ENCODE measurements at places on chromosomes 16 and 17.

DNA sequence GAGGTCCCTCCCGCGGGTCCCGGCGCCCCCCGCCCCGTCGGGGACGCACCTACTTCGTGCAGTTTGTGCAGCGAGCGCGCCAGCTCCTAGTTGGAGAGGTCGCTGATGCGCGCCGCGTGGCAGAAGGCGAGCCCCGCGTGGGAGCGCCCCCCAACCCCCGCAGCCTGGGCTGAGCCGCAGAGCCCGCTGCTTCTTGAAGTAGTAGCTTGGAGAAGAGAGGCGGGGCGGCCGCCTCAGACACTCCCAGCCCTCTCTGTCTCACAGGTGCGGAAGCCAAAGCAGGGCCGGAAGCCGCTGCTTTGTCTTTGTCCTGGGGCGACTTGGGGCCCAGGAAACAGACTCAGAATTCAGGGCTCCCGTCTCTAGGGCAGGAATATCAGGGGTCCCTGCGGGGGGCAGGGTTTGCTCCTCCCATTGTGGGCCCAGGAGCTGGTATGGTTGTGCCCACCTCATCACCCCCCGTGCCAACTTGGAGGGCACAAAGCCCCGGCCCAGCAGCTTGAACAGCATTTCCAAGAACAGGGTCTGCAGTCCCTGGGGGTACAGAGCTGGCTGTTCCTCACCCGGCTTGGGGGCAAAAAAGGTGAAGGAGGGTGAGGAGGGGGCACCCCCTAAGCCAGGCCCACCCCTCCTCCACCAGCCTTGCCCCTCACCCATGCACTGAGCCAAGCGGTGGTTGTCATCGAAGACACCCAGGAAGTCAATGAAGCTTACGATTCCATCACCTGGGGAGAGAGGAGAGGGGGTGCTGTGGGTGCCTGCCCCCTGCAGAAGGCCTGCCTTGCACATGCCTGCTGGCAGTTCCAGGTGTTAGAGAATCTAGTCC is 13.5 kb downstream of the SPATA32 start:
- DNase-seq, result peak; percentile 86

- no peak for DNase-seq
Measured at GRCh38 chr17:46881015-46881414, 29.6 kb downstream of the WNT9B start.

DNA sequence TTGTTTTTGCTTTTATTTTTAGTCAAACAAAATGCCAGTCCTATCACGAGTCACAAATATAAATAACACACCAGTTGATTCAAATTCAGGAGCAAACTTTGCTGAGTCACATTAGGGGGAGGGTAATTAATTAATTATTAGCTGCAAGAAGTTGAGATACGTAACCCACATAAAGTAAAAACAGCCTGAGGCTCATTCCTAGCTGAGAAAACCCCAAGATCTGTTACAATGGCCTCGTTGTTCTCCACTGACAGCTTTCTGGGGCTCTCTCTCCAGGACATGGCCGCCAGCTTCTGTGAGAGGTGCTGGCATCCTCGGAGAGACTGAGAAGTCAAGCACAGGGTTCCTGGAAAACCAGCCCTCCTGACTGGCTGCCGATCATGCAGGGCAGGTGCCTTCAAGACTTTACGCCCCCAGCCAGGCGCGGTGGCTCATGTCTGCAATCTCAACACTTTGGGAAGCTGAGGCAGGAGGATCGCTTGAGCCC is 11.1 kb downstream of the RAB40B start:
- DNase-seq, result no peak

DNA sequence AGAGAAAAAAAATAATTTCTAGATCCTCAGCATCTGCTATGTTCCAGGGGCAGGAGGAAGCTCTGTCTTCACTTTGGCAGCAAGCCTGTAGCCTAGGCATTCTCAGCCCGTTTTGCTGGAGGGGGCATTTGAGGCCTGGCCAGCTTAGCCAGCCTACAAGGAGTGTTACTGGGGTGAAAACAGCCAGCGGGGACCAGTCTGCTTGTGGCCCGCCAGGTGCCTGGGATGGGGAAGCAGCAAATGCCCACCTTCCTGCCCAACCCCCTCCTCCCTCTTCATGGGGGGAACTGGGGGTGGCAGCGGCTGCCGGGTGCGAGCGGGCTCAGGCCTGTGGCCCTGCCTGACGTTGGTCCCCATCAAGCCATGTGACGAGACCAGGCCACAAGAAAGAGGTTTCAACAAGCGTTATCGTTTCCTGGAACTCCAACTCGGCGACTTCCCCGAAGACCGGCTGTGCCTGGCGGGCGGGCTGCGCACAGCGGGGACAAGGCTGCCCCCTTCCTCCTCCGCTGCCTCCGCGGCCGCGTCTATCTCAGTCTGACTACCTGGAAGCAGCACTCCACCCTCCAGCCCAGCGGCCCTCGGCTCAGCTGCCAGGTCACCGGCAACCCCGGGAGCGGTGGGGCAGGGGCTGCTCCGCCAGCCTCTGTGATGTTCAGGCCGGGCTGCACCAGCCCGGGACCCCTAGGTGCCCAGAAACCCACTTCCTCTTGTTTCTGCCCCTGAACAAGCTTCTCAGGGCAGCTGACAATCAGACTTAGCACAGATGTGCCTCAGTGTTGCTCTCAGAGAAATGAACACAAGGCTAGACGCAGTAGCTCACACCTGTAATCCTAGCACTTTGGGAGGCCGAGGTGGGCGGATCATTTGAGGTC is 22.9 kb downstream of the SOCS1 start:
- DNase-seq, result peak; percentile 64

DNA sequence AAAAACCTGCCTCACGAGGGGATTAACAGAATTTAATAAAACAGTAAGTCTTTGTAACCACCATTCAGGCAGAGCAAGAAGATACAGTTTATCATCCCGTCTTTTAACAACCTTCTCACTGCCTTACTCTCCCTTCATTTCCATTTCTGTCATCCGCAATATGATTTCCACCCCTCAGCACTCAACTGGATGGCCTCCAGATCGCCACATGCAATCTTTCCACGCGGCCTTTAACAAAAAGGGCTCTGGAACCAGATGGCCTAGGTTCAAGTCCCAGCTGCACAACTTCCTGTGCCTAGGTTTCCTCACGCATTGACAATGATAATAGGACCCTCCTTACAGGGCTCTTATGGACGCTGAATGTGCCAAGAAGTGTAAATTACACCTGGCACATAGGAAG is 103.6 kb downstream of the GAS7 start:
- no peak for DNase-seq

- no peak for DNase-seq
Measured at GRCh38 chr17:7558544-7559319, at the start of gene TNFSF13. TNFSF13 (plus strand) TSS chr17:7558750; CDS start chr17:7559040, 290 bp downstream.

DNA sequence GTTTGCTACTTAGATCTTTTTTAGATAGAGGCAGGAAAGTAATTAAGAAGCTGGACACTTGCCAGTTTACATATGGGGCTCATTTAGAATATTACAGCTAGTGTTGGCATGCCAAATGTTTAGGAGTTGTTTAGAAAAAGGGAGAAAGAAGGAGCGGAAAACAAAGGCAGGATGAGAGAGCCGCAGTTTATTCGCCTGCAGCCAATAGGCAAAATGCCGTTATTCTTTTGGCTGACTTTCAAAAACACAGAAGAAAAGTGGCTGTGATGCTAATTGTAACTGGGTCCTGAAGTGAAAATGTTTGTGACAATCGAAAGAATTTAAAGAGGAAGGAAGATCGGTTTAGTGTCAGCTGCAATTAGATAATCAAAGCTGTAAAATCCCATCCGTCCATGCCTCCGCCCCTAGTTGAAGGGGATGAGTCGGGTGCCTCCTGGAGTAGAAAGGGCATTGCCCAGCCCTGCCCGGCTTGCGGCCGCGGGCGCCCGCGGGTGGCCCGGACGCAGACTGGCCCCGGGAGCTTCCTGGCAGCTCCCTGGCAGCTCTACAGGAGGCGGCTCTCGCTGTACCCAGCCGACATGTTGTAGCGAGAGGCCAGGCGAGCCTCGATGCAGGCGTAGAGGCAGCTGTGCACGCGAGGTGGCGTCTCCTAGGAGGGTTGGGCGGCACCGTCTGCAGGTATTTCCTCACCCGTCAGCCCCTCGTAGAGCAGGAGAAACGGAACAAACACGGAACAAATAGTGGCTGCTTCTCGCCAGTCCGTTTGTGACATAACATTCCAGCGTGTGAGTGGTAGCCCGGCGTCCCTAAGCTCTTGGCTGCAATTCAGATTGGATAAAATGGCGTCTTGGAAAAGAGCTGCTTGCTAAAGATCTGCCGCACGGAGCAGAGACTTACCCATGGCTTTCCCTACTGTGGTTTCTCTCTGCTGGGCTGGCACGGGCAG is 82.2 kb downstream of the TNRC6C start:
- peak; percentile 53 for DNase-seq

- no peak for DNase-seq
Measured at GRCh38 chr17:61128661-61129115, 271.0 kb upstream of the TBX2 start.

Data from iPS-NIHi11 (cell line).